ENCODE measurements at places on chromosomes 5 and 9. TPM values are rescaled to one million over a fixed set of nuclear protein-coding genes. Genes with fewer than 3 reads are reported as not detected.

The SERF1A gene
- 3.6 TPM for total RNA-seq

The DDX4 gene
- total RNA-seq = not detected

The TBC1D13 gene
- 15.7 TPM for total RNA-seq

The TAF11L11 gene
- total RNA-seq = not detected

The C9orf50 gene
- total RNA-seq = not detected

The FAM219A gene
- total RNA-seq = 22.7 TPM

The PCDHB16 gene
- total RNA-seq = 3.1 TPM

The CYLC2 gene
- total RNA-seq = not detected

The ANKRD34B gene
- total RNA-seq = not detected

The ZDHHC11B gene
- 15.4 TPM for total RNA-seq

The NIPAL4 gene
- 0.12 TPM for total RNA-seq

The SCGB3A2 gene
- total RNA-seq = not detected

The FAM169A gene
- 5.0 TPM for total RNA-seq

The RNF180 gene
- 22.9 TPM for total RNA-seq
